Stimulated activated CD8-positive, alpha-beta memory T cell treated with anti-CD3 and anti-CD28 coated beads, Interleukin-4, amount 100 ng/mL, for 48 hours (primary cell): ENCODE measurements at places on chromosomes 1 and 21.

DNA sequence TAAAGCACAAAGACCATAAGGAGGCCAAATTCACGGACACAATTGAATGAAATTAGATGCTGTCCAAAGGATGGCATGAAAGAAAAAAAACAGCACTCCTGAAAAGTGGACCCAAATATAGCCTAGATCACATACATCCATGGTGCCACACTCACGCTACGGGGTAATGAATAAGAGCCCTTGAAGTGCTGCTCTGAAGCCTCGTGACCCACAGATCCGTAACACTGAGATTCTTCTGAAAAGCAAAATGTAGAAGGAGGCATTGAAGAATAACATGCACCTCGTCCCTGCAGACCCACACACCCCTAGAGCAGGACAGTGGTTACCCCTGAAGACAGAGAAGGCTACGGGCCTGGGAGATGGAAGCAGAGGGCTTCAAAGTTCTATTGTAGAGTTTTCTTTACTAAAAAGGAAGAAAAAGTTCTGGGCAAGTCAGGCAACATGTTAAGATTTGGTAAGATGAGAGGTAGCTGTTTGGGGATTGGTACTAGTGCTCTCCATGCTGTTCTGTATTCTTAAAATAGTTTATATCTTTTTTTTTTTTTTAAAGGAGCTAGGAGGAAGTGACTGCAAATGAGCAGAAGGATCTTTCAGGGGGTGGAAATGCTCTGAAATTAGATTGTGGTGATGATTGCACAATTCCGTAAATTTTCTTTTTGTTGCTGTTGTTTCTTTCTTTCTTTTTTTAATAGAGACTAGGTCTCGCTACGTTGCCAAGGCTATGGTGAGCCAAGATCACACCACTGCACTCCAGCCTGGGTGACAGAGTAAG, 4.1 kb upstream of the ITGB2 start:
- no peak for DNase-seq

DNA sequence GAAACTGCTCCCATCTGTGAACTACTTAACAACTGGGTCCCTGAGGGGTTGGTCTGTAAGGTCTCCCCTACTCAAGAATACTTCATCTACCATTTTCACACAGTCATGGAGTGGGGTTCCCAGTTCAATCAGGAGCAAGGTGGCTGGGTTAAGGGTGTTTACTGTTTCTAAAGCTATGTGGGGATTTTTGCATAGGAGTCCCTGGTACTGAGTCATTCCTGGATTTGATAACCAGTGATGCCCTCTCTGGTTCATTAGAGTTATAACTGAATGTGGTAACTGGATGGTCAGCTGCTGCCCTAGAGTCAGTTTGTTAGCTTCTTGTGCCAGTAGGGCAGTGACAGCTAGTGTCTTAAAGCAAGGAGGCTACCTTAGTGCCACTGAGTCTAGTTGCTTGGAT, 29.4 kb upstream of the KCNJ15 start:
- no peak for DNase-seq

- no peak for DNase-seq
Observed at GRCh38 chr21:33256019-33256418, 10.1 kb upstream of the IL10RB start.

DNA sequence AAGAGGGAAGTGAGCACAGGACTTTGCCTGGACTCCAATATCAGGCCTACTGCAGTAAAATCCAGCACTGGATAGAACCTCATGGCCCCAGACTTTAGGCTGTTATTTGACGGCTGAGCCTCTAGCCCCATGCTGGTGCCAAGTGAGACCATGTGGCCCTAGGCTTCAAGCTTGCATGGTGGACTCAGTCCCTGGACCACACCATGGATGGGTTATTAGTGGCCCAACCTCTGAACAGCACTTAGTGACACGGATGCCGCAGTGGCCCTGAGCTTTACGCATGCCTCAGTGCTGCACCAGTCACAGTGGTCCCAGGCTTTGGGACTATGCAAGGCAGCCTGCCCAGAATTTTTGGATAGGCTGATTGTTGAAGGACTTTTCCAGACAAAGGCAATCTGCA, 13.0 kb downstream of the IFI44L start:
- DNase-seq: no peak

DNA sequence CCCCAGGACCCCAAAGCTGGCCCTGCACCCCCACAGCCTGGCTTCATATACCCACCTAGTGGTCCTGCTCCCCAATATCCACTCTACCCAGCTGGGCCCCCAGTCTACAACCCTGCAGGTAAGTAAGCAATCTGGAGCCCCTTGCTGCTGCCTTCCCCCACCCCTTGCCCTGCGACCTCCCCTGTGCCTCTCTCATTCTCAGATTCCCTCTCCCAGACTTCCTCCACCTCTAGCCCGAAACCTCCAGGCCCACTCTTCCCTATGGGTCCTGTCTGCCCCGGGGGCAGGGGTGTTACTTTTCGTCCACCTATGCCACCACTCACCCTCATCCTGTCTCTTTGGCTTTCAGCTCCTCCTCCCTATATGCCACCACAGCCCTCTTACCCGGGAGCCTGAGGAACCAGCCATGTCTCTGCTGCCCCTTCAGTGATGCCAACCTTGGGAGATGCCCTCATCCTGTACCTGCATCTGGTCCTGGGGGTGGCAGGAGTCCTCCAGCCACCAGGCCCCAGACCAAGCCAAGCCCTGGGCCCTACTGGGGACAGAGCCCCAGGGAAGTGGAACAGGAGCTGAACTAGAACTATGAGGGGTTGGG, 2.9 kb downstream of the SHISA4 start:
- no peak for DNase-seq

GRCh38 chr1:247435030-247435758, 19.2 kb downstream of the NLRP3 start:
- no peak for DNase-seq

GRCh38 chr1:107963601-107964335, 1.2 kb downstream of the VAV3 start:
- peak; percentile 62 for DNase-seq

- DNase-seq: no peak
Observed at GRCh38 chr1:118159569-118159968, 25.5 kb downstream of the SPAG17 start.

- no peak for DNase-seq
Observed at GRCh38 chr1:43042127-43042526, 83.5 kb upstream of the SLC2A1 start.

- no peak for DNase-seq
Observed at GRCh38 chr1:48750109-48750508, 26.6 kb downstream of the BEND5 start.

DNA sequence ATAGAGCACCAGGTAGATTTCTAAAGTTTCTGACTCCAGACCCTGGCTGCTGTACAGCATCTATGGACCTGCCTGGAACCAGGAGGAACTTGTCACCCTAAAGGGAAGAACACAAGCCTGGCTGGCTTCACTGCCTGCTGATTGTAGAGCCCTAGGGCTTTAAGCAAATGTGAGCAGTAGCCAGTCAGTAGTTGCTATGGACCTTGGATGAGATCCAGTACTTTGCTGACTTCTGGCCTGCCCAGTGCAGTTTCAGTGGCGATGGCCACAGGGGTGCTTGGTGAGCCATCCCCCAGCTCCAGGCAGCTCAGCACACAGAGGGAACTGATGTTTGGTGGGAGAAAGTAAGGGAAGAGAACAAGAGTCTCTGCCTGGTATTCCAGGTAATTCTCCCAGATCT, 68.4 kb downstream of the ATP6V1G3 start:
- DNase-seq: no peak

- DNase-seq: no peak
Observed at GRCh38 chr1:212633161-212633560, 24.6 kb downstream of the ATF3 start.

- no peak for DNase-seq
Observed at GRCh38 chr1:168190403-168190802, 11.6 kb downstream of the TIPRL start.

- peak; percentile 45 for DNase-seq
Observed at GRCh38 chr1:161727256-161727924, 6.0 kb downstream of the FCRLB start.

- DNase-seq: no peak
Observed at GRCh38 chr1:212814537-212815334, 23.0 kb downstream of the TATDN3 start.

DNA sequence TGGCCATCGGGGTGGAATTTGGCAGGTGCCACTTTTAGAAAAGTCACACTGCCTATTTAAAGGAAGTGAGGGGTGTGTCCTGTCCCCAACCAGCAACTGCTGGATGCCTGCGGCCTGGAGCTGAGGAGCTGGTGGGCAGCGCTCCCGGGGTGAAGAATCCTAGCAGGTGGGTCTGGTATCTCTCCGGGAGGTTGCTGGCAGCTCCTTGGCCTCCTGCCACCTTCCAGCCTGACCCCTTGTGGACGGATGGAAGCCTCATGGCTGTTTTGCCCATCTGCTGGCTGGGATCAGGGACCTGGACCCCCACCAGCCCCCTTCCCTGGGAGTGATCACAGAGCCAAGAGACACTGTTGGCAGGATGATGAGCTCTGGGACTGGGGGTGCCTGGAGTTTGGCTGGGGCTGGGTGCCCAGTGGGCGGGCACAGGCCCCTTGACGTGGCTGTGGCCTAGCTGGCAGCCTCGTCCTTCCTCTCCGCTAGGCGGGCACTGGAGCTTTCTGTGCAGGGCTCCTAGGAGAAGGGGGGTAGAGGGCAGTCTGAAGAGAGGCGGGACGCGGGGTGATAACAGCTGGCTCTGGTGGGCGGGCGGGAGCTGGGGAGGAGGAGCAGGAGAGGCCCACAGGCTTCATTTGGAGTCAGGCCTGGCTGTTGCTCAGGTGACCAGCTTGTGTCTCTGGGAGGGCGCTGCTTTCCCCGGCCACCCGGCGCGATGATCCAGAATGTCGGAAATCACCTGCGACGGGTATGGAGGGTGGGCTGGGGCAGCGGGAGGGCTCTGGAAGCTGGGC, at the start of gene ACOT11:
Gene ACOT11 (plus strand): TSS at position 628 of the 788 bp plus-strand sequence. CDS start 82 bp downstream, at position 710.
- DNase-seq: peak; percentile 14

- no peak for DNase-seq
Observed at GRCh38 chr1:23489842-23490241, 5.9 kb upstream of the ASAP3 start.

GRCh38 chr1:17472814-17473213, 33.3 kb upstream of the RCC2 start:
- DNase-seq: no peak

GRCh38 chr1:212482006-212482636, 49.4 kb downstream of the NENF start:
- no peak for DNase-seq
